ENCODE measurements at places on chromosomes 16 and 17.

DNA sequence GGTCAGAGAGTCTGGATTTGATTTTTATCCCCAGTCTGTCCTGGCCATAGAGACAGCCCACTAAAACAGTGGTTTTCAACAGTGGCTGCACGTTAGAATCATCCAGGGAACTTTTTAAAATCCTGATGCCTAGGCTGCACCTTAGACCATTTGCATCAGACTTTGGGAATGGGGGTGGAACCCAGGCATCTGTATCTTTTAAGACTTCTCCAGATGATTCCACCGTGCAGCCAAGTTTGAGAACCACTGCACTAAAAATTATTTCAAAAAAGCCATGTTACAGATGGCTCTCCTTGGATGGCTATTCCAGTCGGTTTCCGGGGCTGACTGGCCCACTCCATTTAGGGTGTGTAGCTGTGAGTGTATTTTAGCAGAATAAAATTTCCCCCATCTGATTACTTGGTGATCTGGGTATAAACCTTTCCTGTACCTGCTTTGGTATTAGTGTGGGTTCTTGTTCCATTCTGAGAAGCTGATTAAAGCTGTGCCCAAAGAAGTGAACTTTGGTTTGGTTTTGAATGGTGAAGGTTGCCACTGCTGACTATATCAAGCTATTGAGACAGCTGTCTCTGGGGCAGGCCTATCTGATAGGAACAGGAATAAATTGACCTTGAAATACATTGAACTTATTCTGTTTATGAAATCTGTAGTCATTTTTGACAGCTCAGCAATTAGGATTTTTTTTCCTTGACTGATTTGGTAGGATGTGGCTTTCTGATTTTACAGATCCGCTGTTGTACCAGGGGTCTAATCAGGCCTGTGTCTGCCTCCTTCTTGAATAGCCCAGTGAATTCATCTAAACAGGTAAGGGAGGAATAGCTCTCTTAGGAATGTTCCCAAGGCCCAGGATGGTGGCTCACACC, 1.3 kb downstream of the ATP5MC1 start:
- DNase-seq, result no peak

GRCh38 chr16:15960124-15960971, 10.9 kb downstream of the ABCC1 start:
- no peak for DNase-seq

- no peak for DNase-seq
Measured at GRCh38 chr16:76681296-76681695, 404.1 kb downstream of the CNTNAP4 start.

GRCh38 chr17:33225509-33225908, 67.6 kb downstream of the ASIC2 start:
- no peak for DNase-seq

GRCh38 chr17:64627797-64628196, 34.3 kb downstream of the SMURF2 start:
- no peak for DNase-seq

- no peak for DNase-seq
Measured at GRCh38 chr17:49050611-49051010, 53.4 kb downstream of the IGF2BP1 start.

- DNase-seq, result peak; percentile 1
Measured at GRCh38 chr17:29390851-29391631, 878 bp downstream of the TAOK1 start.

DNA sequence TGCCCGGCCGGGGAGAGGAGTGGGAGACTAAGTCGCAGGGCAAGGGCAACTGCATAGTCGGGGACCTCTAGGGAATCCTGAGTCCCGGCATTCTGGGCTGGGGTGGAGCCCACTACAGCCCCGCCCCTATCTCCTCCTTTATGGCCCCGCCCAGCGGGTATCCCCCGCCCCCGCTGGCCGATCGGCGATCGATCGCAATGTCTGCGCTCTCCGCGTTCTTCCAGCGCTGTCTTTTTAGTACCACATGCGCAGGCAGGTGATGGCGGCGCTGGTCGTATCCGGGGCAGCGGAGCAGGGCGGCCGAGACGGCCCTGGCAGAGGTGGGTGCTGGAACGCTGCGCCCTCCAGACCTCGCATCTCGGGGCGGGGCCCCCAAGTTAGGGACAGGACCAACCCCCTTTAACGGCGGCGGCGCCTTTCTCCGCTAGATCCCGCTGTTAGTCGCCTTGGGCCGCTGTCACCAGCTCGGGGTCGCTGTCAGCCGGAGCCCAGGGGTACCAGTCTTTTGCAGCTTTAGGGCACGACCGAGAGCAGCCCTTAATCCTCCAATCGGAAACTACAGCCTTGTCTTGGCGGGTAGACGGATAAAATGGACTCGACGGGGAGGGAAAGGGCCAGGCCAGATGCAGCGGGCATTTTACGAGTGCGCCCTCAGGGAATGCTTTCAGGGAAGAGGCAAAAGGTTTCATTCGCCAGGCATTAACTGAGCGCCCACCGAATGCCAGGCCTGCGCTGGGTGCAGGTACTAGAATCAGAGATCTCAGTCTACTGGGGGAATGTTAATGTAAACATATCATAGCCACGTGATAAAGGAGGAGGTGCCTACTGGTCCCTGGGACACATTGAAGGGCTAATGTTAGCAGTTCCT, at the start of gene DPH1:
TSS of gene DPH1 (plus strand) at position 243 of the 868 bp plus-strand sequence. CDS start at position 260, 17 bp downstream.
- peak; percentile 87 for DNase-seq

GRCh38 chr16:27400751-27401620, 988 bp upstream of the IL21R start:
- no peak for DNase-seq

- no peak for DNase-seq
Measured at GRCh38 chr16:58366247-58367031, 25.8 kb upstream of the GINS3 start.

- no peak for DNase-seq
Measured at GRCh38 chr17:64499805-64500486, 3.1 kb upstream of the POLG2 start.

- no peak for DNase-seq
Measured at GRCh38 chr17:4782652-4783051, 3.5 kb downstream of the VMO1 start.

- no peak for DNase-seq
Measured at GRCh38 chr17:6793748-6794493, 17.9 kb downstream of the FBXO39 start.

- peak; percentile 67 for DNase-seq
Measured at GRCh38 chr16:89093602-89094251, at the start of gene ACSF3. Gene ACSF3, plus strand, starts transcription at chr16:89093852. Its CDS starts 6,830 bp downstream, at chr16:89100682.

DNA sequence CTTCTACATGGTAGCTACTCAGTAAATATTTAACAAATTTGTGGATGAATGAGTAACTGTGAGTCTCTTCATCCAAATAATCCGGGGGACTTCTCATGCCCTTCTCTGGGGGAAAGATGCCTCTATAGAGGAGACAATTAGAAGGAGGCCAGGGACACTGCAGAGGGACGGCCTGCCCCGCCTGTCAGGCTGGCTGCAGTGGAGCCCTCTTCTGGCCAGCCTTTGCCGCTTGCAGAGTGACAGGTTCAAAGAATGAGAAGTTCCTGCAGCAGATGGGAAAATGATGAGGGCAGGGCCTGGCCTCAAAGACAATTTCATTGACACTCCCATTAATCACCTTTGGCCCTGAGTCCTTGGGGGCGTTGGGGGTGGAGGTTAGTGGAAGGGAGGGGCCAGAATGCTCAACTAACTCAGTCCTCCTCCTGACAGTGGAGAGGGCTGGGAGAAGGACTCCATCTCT, 339.0 kb downstream of the MAF start:
- peak; percentile 49 for DNase-seq

DNA sequence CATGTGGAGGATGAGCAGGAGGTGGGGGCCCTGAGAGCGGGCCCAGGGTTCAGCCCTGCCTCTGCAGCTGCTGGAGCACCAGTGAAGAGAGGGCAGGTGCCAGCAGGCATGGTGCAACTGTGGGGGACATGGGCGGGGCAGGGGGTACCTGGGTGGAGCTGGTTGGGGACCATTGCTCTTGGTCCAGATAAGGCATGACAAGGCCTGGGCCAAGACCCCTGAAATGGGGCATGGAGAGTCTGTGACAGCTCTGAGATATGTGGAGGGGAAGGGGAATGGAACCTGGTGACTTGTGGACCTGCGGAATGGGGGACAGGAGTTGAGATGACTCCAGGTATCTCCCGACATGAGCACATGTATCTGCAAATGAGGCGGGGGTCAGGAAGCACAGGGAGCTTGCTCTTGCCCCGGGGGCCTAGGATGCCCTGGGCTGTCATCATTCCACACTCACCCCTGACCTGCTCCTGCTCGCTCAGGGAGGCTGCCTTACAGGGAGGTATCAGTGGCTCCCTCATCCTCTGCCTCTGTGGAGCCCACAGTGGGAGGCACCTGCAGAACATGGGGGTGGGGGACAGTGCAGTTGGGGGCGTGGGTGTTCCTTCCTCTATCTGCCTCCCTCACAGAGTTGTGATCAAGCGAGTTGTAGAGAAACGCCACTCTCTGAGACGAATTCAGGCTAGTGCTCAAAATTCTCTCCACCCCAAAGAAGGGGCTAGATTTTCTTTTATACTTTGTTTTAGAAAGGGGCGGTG, 40.2 kb downstream of the TMEM235 start:
- no peak for DNase-seq

GRCh38 chr16:4618645-4619418, 4.1 kb upstream of the UBALD1 start:
- DNase-seq, result no peak

DNA sequence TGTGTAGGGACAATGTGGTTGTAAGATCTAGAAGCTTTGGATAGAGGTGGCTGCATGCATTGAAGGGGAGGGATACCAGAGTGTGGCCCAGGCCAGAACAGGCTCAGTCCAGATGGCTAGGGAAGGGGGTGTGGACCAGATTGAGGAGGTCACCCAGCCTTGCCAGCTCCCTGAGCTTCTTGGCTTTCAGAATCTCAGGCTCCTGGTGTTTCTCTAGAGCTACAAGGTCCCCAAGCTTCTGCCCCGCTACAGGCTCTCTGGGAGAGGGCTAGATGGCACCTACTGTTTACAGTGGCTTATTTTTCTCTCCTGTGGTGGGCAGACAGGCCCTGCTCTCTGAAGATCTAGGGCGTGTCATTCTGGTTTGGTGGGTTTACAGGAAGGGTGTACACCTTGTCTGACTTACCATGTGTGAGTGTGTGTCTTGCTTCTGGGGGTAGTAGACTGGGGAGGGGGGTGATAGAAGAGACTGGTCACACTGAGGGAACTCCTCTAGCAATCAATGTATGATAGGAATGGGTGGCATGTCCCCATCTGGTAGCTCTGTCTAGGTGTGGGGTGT, 1.1 kb downstream of the RARA start:
- no peak for DNase-seq

GRCh38 chr17:66430846-66431795, 128.7 kb downstream of the PRKCA start:
- no peak for DNase-seq

DNA sequence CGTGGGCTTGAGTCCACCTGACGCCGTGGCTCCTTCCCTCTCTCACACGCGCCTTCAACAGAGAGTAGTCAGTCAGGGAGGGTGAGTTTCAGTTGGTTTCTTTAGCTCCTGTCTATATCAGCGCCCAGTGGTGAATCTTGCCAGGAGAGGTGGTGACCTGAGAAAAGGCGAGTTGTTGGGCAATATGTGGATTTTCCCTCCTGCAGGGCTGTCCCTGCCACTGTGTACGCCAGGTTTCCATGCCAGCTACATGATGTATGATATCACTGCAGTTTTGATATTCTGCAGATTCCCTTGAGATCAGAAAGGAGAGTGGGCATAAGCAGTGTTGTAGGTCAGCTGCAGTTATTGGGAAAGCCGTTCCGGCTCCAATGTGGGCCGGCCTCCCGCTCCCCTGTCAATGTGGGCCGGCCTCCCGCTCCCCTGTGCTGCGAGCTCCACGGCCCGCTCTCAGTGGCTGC, 31.4 kb downstream of the BANP start:
- no peak for DNase-seq

DNA sequence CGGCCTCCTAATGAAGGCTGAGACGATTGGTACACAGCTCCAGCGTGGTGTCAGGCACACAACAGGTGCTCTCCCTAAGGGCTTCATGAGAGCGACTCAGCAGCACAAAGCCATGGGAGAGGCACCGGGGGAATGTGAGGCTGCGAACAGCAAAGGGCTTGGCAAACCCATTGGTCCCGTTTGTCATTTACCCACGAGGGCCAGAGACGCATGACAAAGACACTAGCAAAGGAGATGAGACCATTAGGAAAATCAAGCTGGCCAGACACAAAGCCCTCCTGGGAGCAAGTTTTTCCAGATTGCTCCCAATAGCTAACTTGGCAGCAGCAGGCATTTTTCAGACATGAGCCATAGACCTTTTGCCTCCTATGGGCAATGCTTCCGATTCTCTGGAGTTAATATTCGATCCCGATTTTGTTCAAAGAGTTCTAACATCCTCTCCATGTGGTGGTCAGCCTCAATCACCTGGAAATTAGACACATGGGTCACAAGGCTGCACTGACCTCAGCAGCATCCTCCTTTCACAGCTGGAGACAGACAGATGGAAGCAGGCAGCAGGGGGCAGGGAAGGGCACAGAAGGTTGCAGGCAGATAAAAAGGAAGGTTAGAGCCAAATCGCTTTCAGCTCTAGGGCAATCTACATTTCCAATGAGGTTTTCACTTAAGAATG, 38.2 kb downstream of the TK2 start:
- DNase-seq, result no peak

DNA sequence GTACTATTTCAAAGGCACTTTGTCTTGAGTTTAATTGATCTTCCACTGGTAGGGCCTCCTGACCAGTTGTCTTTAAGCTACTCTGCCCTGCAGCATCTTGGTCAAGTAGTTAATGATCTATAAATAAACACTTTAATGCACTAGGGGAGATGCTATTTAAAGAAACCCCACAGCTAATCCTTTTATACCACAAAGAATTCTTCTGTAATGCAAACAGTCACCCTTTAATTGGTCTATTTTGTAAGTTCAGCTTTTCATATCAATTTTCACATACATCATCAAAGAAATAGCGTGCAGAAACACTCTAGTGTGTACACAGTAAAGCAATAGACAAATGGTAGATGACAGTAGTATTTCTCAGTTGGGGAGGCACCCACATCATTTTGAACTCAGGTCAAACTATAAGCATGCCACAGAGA, 70.3 kb downstream of the PMP22 start:
- no peak for DNase-seq

DNA sequence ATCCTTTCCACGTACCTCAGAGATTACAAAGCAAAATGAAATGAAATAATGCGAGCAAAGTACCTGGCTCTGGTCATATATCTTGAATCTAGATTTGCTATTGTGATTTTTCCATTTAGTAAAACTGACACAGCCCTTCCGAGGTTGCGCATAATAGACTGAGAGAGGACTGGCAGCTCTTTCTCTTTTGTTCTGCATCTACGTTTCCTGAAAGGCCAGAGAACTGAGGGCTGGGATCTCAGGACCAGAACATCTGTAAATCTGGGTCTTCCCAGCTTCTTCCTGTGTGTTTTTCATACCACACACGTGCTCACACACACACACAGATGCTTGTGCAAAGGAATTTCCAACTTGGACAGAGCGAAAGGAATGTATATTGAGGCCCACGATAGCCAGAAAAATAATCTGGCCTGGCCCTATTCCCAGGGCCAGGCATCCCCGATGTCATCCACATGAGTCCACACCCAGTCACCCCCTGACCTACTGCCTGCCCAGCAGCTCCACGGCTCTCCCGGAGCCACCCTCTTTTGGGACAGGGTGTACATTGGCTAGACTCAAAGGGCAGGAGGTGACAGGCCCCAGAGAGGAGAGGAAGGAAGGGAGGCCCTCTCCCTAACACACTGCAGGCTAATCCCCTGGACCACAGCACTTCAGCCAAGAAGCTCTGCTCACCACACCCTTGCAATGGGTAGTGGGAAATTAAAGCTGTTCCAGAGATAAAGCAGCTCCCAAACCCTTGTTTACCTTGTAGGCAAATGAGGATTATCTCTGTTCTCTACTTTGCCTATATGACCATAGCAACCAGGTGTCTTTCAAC, 41.8 kb downstream of the NOL11 start:
- no peak for DNase-seq

GRCh38 chr17:5355421-5356129, 63.9 kb downstream of the NUP88 start:
- no peak for DNase-seq

All from activated CD4-positive, alpha-beta T cell treated with anti-CD3 and anti-CD28 coated beads for 4 hours (primary cell).